Naive thymus-derived CD8-positive, alpha-beta T cell (primary cell): ENCODE measurements at places on chromosomes 16 and 17.
A peak's percentile ranks its signal among the peaks of the same experiment; 100 is the strongest.

- no peak for DNase-seq
Observed at GRCh38 chr17:39804839-39805238, 59.3 kb downstream of the IKZF3 start.

DNA sequence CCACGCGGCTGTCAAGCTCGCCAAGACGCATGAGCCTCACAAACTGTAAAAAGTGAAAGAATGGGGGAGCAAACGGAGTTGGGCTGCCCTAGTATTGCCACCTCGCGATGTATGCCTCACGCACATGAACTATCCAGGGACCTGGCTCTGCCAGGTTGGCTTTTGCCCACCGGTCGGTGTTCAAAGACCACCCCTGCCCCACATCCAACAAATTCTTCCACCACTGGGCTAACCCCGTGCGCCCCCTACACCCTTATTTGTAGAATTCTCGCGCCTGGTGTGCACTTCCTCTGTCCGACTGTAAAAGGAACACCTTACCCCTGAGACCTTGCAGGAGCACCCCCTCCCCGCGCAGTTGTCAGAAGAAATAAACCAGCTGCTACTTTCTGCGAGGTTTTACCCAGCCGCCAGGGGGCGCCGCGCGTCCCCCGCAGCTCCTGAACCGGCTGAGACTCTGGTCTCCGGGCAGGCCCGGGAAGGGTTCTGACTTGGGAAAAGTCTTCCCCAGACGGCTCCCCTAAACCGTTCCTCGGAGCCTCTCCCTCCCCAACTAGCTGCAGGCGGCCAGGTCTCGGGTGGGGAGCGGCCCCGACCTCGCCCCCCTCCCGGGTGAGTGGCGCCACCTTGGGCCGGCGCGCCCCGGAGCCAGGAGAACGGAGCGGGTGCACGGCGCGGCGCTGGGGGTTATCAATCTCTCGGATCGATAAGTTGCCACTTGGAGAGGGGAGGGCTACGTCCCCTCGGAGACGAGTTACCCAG, 1.7 kb upstream of the ZNF423 start:
- peak; percentile 36 for DNase-seq

GRCh38 chr17:55311767-55312375, 47.1 kb downstream of the HLF start:
- no peak for DNase-seq

DNA sequence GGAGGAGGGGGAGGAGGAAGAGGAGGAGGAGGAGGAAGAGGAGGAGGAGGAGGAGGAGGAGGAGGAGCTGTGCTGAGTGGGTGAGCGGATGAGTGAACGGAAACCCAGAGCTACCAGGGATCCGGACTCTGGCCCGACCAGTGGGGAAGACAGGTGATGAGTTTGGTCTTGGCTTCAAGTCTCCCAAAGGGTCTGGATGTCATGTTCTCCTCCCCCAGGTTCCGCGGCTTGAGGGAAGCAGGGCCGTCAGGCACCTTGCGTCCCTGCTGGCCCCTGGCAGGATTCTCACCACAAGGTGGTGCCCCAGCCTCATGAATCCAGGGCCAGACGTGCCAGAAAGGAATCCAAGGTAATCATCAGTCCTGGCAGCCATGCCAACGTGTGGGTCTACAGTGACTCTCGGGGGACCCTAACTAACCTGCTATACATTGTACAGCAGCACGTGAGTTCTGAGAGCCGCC, 13.5 kb upstream of the ABAT start:
- no peak for DNase-seq

DNA sequence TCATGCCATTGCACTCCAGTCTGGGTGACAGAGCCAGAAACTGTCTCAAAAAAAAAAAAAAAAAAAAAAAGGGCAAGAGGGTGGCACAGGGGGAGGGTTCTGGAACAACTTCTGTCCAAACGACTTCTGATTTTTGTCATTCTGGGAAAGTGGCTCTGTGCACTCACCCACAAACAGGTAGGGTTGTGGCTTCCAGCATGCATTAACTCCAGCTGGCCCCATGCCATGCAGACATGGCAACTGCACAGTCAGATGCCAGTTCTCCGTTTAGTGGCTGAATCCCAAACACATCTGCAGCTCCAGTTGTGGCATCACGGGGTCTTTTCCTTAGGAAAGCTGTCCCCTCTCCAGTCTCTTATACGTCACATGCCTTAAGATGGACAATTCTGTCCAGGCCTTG, 30.3 kb downstream of the B4GALNT2 start:
- DNase-seq: no peak

GRCh38 chr17:28747051-28747691, 3.4 kb downstream of the TRAF4 start:
- DNase-seq: no peak

DNA sequence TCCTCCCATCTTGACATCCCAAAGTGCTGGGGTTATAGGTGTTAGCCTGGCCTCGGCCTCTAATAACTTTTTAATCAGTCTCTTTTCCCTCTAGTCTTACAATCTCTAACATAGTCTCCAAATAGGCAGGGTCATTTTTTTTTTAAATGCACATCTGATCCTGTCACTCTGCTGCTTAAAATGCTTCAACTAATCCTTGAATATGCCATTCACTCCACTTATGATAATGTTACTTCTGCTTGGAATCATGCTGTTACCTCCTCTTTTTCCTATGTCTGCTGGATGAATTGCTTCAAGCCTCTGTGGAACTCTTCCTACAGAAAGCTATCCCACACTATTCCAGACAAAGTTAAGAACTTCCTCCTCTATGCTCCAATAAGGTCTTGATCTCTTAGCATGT, 22.8 kb downstream of the CRLF3 start:
- no peak for DNase-seq

DNA sequence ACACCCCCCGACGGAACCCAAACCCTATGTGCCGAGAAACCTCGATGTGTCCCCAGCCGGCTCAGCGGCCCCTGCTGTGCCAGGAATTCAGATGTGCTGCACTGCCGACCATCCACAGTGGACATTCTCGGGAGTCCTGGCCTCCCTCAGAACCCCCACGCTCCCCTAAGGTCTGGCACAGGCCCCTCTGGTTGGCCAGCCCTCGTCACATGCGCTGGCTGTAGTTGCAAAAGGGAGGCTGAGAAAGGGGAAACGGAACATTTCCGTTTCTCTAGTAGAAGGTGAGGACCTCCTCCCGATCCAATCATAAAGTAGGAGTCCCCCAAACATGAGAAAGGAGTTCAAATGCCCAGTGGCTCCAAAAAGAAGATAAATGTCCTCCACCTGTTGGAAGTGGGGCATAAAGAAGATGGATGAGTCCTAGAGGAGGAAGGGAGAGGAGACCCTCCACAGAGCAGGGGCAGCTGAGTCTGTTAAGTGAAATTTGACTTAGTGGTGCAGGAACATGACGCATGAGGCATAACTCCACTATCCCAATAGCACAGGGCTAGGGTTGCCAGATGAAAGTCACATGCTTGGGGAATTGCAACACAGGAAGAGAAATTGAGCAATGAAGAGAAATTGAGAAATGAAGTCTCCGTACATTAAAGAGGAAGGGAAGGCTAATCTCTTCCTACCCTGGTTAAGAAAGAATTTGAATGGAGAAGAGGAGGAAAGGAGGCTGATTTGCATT, 49.3 kb upstream of the WSB1 start:
- DNase-seq: no peak

GRCh38 chr16:12062343-12063003, 85.9 kb downstream of the SNX29 start:
- no peak for DNase-seq

GRCh38 chr17:80837711-80838110, 153.9 kb upstream of the CHMP6 start:
- DNase-seq: no peak

GRCh38 chr16:1308036-1308976, 1.1 kb upstream of the UBE2I start:
- no peak for DNase-seq

DNA sequence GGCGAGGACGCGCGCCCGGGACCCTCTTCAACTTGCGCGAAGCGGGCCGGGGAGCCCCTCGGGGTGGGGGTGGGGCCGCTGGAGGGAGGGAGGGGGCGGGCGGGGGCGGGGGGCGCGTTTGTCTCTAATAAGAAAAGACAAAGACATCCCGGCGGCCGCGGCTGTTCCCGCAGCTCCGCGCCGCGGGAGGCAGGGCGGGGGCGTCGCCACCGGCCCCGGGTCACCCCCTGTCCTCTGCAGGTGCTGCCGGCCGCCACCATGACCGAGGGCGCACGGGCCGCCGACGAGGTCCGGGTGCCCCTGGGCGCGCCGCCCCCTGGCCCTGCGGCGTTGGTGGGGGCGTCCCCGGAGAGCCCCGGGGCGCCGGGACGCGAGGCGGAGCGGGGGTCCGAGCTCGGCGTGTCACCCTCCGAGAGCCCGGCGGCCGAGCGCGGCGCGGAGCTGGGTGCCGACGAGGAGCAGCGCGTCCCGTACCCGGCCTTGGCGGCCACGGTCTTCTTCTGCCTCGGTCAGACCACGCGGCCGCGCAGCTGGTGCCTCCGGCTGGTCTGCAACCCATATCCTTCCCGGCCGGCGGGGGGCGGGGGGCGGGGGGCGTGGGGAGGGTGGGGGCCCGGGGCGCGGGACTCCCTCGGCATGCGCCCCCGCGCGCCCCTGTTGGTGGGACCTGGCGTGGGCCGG, 714 bp downstream of the CACNA1H start:
- DNase-seq: no peak

DNA sequence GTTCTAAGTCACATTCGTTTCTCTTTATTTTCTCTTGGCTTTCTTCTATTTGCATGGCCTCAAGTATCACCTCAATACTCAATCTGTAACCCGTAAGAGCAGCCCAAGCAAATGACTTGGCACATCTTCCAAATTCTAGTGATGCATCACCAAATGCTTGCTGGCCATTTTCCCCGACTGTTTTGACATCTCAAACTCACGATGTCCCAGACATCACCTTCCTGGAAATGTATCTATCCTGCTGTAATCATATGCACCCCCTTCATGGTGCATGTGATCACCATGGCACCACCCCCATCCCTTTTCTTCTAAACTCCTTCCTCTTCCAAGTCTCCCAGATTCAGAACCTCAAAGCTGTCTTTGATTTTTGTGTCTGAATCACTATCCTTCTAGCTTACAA, 24.0 kb upstream of the ABCA5 start:
- no peak for DNase-seq

DNA sequence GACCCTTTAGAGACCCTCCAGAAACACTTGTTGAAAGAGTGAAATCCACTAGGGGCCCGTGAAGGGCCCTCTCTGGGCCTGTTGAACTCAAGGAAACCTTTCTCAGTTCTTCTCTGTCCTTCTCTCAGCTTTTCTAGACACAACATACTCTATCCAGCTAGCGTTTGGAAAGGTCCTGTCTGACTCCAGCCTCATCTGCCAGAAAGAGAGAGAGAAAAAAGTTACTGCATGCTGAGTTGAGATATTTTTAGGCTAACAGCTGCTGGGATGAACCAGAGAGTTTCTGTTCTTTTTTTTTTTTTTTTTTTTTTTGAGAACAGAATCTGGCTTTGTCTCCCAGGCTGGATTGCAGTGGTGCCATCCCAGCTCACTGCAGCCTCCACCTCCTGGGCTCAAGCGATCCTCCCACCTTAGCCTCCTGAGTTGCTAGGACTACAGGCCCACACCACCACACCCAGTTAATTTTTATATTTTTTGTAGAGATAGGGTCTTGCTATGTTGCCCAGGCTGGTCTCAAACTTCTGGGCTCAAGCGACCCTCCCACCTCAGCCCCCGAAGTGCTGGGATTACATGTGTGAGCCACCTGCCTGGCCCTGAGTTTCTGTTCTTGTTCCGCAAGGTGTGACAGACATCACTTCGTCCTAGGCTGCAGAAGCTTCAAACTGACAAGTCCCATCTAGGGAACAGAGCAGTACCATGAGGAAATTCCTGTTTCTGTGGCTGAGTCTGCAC, 14.9 kb upstream of the TEX2 start:
- DNase-seq: no peak

- no peak for DNase-seq
Observed at GRCh38 chr17:42850954-42851353, at the start of gene AOC3. Gene AOC3 (plus strand): TSS chr17:42851199. CDS start chr17:42851344, 145 bp downstream.

DNA sequence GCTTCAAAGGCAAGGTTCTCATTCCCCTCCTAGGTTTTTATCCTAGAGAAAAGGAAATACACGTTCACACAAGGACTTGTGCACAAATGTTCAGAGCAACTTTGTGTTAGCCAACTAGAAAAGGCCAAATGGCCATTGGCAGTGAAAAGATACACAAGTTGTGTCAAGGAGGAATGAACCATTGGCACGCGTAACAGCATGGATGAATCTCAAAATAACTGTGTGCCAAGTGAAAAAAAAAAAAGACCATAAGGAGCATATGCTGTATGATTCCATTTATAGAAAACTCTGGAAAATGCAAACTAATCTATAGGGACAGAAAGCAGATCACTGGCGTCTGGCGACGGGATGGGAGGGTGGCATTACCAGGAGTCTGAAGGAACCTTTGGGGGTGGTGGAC, 333.8 kb downstream of the SNX29 start:
- no peak for DNase-seq

- no peak for DNase-seq
Observed at GRCh38 chr17:81084680-81085419, 49.9 kb downstream of the BAIAP2 start.

DNA sequence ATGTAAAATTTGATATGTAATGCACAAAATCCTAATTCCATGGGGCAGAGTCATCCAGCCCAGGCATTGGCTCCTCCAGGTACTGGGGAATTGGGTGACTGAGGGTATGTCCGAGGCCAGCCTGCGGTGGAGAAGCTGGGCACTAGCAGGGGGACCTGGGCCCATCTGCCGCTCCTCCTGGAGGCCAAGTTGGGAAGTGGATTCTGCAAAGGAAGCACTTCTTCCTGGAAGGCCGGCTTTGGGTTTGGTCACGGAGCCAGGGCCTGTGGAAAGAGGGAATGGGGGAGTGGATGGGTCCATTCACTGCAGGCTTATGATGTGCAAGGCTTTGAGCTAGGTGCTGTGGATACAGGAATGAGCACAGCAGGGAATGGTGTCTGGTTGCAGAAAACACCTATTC, 85.8 kb downstream of the GNAO1 start:
- no peak for DNase-seq

GRCh38 chr17:58364270-58364942, 12.4 kb upstream of the SUPT4H1 start:
- DNase-seq: no peak

- DNase-seq: no peak
Observed at GRCh38 chr17:60173304-60173819, 23.6 kb downstream of the CA4 start.

- no peak for DNase-seq
Observed at GRCh38 chr16:48684148-48684547, 74.2 kb upstream of the N4BP1 start.

- DNase-seq: no peak
Observed at GRCh38 chr16:54998834-54999233, 68.2 kb downstream of the IRX5 start.

DNA sequence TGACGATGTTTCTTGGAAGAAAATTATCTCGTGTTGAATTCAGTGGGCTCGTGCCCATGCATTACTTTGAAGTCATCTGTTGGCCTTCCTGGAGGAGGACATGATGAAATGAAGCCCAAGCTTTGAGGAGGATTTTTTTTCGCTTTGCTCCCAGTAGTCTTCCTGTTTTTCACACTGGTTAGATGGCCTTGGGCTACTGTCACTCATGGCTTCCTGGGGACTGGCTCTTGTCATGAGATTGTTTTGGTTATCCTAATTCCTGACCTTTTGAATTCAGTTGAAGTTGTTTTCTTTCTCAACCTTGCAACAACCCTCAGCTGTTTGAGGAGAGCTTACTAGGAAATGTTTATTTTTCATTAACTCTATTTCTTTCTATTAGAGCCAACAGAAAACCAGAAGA, 430.7 kb downstream of the HS3ST3B1 start:
- no peak for DNase-seq

GRCh38 chr17:29103341-29103740, 60.4 kb downstream of the PIPOX start:
- no peak for DNase-seq
